ENCODE measurements at places on chromosomes 12 and 14.

- DNase-seq = no peak
Observed at GRCh38 chr12:31796270-31796951, 67.6 kb upstream of the AMN1 start.

- no peak for DNase-seq
Observed at GRCh38 chr14:38420048-38420447, 164.2 kb upstream of the CLEC14A start.

DNA sequence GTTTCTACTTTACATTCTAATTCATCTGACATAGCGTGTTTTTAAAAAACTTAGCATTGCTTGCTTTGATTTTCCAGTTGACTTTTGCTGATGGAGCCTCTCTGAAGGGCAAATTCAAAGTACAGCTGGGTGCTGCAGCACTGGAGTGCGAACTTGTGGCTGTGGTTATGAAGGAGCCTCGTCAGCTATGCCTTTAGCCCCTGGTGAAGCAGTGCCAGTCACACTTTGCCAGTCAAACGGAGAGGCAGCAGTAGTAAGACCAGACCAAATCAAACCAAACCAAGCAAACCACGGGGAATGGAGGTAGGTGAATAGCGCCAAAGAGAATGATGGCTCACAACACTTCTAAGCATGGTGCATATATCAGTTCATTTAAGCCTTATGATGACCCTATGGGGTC, 15.1 kb upstream of the SLC38A2 start:
- no peak for DNase-seq

- DNase-seq = peak; percentile 63
Observed at GRCh38 chr12:109428037-109428629, 49.0 kb downstream of the KCTD10 start.

DNA sequence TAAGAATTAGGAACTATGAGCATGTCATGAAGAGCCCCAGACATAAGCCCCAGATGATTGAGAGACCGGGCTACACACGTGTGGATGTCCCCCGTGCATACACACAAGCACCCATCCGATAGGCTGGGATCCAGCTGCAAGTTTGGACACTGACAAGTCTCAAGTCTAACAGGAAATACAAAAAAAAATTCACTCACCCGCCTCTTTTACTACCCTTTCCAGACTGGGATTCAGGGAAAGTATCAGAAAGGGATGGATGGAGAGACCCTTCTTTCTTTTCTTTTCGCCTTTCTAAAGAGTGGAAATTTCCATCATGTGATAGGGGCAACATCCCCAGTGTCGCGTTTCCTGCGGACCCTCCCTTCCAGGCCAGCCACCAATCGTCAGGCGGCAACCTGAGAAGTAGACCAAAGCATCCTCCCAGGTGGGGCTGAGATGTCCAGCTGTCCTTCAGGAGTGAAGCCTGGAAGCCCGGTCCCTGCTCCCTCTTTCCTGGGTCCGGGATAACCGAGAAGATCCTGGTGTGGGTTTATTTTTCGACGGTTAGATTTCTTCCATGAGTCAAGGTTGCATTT, 6.4 kb upstream of the SLC38A4 start:
- no peak for DNase-seq

- no peak for DNase-seq
Observed at GRCh38 chr12:105427883-105428282, 97.4 kb downstream of the C12orf75 start.

GRCh38 chr14:60067882-60068281, 23.8 kb upstream of the PCNX4 start:
- no peak for DNase-seq

DNA sequence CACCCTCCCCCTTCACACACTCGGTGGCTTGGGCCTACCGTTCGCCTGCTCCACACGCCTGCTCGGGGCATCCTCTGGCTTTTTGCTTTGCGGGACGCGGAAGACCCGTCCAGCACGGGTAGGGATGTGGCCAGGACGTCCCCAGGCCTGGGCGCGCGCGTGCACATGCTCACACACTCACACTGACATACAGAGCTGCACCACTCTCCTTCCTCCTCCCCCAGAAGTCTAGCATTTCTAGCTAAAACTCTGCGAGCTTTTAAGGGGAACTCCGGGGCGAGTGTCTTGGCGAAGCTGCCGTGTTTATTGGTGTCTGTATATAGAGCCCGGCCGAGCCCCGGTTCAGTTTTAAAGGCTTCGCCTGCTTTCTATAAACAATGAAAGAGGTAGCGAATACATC, 5.0 kb downstream of the TBX5 start:
- DNase-seq = no peak

GRCh38 chr14:37721976-37722659, 126.7 kb downstream of the TTC6 start:
- DNase-seq = no peak

GRCh38 chr12:112891093-112892024, 15.4 kb upstream of the OAS1 start:
- no peak for DNase-seq

DNA sequence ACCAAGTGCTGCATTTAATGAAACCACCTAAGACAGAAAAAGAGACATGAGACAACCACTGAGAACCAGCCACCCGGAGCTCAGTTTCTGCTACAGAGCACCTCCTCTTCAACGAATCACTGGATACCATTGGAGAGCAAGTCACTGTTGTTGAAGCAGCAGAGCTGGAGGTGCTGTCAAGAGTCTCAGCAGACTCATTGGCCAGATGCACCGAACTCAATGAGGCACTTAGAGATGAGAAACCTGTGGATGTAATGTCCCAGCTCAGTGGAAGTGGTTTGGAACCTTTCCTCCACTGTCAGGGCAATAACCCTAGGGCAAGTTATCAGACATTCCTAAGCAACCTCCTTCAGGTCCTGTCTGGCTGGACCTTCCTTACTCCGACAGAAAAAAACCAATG, 13.1 kb downstream of the NPC2 start:
- no peak for DNase-seq

- no peak for DNase-seq
Observed at GRCh38 chr12:3046441-3047200, 30.6 kb upstream of the TSPAN9 start.

DNA sequence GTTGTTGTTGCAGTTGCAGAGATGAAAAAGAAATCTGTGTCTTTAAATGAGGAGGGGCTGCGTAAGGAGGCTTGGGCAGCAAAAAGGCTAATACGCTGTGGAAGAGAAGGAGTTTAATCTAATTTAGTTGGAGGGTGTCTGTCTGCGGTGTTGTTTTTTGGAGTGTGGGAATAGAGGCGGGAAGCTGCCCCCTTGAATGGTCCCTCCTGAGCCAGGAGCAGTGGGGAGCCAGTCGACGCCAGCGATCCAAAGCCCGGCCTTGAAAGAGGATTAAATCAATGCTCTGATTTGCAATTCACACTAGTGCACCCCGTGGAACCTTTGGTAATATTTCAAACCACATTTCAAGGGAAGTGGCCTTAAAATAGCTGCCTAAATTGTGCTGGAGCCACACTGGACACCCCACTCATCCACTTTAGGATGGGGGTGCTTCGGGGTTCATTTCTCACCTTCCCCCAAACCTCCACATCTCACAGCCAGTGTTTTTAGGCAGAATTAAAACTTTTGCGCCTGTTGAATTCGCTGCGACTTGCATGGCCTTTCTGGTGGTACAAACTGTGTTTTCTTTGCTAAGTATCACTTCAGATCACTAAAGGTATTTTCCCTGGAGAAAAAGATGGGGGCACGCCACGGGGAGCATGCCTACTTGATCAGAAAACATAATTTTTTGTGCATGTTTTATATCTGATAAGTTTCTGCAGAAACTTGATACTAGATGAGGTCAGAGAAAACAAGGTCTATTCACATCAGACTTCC, 4.1 kb upstream of the FZD10 start:
- DNase-seq = no peak

DNA sequence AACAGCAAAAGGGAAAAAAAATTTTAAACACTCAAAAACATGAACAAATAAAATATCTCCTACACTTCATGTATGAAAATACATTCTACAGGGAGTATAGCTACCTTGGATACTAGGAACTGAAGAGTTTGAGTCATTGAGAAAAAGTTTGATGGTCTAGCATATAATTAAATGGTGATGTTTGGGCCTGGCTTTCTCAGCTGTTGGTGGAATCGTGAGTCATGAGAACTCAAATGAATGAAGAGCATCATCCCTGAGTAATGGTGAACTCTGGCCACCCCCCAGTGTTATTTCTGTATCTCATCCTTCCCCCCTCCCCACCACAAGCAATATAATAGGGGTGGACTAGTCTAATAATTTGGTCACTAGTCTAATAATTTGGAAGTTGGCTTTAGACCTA, 6.7 kb upstream of the SLC6A15 start:
- DNase-seq = no peak

DNA sequence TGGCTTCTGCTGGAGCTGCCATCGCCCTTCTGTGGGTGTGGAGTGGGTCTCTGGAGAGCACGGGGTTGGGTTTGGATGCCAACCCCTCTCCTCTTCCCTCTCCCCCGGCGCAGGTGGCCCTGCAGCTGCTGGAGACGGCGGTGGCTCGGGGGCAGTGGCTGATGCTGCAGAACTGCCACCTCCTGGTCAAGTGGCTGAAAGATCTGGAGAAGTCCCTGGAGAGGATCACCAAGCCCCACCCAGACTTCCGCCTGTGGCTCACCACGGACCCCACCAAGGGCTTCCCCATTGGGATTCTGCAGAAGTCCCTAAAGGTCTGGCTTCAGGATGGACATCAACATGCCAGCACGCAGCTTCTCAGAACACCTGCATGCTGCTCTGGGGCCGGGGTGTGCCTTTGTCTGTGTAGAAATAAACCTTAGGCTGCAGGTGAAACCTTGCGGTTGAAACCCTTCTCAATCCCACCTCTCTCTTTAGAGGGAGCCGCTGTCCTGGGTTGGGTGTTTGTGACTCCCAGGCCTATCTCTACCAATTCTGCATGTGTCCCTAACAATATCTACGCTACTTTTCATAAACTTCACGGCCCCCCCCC, 44.3 kb downstream of the CCDC92 start:
- DNase-seq = no peak

DNA sequence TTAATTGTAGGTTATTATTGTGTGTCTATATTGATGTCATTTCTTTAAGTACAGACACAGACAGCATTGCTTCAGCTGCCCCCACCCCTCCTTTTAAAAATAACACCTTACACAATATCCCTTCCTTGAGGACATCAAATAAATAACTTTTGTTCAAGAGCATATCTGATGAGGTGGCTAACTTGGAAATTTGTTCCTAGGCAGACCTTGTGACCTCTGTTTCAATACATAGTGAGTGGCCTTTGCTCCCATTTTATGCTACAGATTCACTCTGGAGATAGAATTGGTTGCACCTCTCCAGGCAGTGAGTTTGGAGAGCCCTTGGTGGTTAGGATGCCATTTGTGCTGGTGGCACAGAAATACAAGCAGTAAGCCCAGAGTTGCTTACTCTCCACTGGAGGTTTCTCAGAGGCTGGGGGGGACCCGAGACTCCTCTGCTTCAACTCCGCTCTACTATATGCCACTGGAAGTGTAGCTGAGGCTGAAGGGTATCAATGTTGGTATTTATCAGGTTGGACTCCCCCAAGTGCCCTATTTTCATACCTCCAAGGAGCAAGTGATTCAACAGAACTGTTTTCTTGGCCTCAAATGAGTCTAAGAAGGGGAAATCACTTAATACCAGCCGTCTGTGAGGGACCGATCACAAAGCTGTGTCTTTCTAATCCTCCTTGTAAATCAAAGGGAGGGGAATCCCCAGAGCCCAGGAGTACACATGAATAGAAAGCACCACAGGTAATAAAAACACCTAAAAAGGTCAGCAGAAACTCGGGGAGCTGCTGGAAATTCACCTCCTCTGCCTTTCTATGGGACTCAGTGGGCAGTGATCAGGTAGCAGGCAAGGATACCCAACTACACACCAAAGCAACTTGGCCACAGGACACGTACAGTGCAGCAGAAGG, 463.1 kb downstream of the RAD51B start:
- peak; percentile 6 for DNase-seq

- DNase-seq = no peak
Observed at GRCh38 chr14:23615856-23616255, 20.3 kb upstream of the DHRS2 start.

- DNase-seq = peak; percentile 56
Observed at GRCh38 chr12:47837190-47838171, 17.8 kb upstream of the HDAC7 start.

GRCh38 chr12:14618983-14619382, 51.3 kb upstream of the PLBD1 start:
- no peak for DNase-seq

- DNase-seq = peak; percentile 8
Observed at GRCh38 chr12:131511391-131511802, 199.5 kb upstream of the SFSWAP start.

- no peak for DNase-seq
Observed at GRCh38 chr14:20516921-20517320, 11.6 kb downstream of the RNASE10 start.

DNA sequence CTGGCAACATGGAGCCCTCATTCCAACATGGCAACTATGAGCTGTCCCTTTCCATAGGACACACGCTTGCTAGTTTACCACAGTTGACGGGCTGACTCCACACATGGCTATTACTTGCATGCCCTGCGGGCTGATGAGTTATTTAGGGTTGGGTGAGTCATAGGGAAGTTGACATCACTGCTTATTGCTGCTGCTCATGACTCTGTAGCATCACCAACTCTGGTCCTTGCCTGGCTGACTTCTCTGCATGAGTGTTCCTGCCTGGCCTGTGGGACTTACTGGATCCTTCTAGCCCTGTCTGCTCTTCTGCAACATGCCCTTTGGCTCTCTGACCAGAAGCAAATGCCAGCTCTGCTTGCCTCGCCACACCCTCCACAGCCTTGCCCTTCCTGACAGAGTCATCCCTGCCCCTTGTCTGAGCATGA, 199.5 kb downstream of the ANO6 start:
- no peak for DNase-seq

- no peak for DNase-seq
Observed at GRCh38 chr14:35747379-35747778, 61.7 kb downstream of the RALGAPA1 start.

GRCh38 chr12:50441763-50442162, 41.1 kb downstream of the LARP4 start:
- no peak for DNase-seq

DNA sequence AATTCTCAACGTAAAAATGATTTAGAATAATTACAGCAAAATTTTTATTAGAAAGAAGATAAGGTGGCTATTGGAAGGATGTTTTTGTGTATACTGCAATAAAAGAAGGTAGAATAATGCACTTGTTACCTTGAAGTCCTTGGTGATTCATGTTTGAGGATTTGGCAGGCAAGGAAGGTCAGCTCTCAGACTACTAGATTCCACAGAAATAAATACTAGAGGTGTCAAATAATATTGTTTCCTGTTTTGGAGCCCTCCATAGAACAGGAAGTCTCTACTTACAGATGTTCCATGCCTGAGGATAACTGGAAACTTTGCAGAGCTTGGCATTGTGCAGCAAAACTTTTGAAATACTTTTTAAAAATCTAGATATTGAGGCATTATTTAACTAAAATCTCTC, 284.3 kb upstream of the SYT1 start:
- no peak for DNase-seq
